CD4-positive, alpha-beta T cell (primary cell): ENCODE measurements at places on chromosomes 2 and 18. TPM values are rescaled to one million over a fixed set of nuclear protein-coding genes. Genes with fewer than 3 reads are reported as not detected.

The LAMA1 gene
- total RNA-seq, result not detected

DNA sequence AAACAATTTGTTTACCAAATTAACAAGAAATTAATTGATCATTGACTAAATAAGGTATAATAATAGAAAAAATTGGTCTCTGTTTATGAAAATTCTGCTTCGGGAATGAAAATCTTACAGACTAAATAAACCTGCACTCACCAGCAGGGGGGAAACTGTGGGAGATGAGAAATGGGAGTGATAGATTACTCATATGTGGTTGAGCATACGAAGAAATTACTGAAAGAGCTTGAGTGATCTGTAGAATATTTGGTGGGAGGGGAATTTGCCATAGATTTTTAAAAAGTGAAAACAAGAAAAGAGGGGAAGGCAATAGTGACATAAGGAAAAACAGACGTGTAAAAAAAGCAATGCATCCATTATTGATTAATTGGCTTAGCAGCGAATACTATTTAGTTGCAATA lies 2.2 kb downstream of the HMSD start:
- no peak for DNase-seq

The WDPCP gene
- 9.9 TPM for total RNA-seq

The GRB14 gene
- not detected for total RNA-seq

The OTOS gene
- total RNA-seq, result not detected

The ARHGAP15 gene
- 158 TPM for total RNA-seq

The ELOA2 gene
- not detected for total RNA-seq

The SULT1C2 gene
- total RNA-seq, result not detected
